Activated T-helper 2 cell treated with anti-CD3 and anti-CD28 coated beads, Interferon-gamma antibody, Interleukin-2, Interleukin-4, amounts not matched to agents 10 μg/mL and 5 μg/mL and 100 μg/mL, durations not matched to agents 14 hours and 24 hours and 36 hours (primary cell): ENCODE measurements at places on chromosomes 7 and 10. TPM values are rescaled to one million over a fixed set of nuclear protein-coding genes. Genes with fewer than 3 reads are reported as not detected.

- DNase-seq, result no peak
- no peaks in the 10 kb centered on the region for H3K4me1 ChIP-seq
- H3K27me3 ChIP-seq, result peaks cover 23% of the 10 kb centered on the region
- no peak overlapping the region for H3K4me3 ChIP-seq
- no peaks in the 10 kb centered on the region for H3K36me3 ChIP-seq
Measured at GRCh38 chr10:6950133-6950532, 370.1 kb upstream of the PRKCQ start.

DNA sequence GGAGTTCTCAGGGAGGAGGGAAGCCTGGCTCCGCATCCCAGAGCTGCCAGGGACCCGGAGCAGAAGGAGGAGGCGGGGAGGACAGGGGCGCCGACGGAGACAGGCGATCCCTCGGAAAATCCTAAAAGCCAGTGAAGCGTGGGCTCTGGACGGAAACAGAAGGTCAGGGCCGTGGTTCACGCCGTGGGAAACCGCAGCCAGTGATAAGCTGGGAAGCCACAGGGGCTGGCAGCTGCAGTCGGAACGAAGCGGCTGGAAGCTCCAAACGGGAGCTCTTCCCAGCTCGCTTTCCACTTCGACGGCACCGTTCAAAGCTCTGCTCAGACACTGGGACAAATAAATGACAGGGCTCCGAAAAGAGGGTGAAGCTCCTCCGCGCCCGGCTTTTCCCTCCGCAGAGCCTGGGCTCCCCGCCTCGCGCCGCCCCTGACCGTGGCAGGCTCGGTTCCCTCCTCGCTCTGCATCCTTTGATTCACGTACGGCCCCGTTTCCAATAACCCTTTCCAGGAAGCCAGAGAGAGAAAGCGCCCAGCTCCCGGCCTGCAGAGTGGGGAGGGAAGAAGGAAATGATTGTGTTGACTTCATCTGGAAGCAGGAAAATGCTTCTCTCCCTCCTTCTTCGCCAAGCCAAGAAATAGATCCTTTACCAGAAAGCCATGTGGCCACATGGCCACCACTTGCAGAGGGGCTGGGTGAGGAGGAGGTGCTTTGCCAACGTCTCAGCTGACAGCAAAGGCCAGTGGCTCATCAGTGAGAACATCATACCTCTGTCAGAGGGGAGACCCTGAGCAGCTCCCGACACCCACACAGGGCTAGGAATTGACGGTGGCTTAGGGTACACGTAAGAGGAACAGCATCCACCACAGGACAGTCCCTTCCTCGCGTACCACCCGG is 57.4 kb downstream of the ADRB1 start:
- H3K27me3 ChIP-seq, result peaks cover 50% of the 10 kb centered on the region
- DNase-seq, result no peak
- no peaks in the 10 kb centered on the region for H3K36me3 ChIP-seq
- H3K4me1 ChIP-seq, result peaks cover 33% of the 10 kb centered on the region
- H3K27ac ChIP-seq, result no peak overlapping the region
- H3K4me3 ChIP-seq, result peak overlapping the region; percentile 27

The SPDYE16 gene
- total RNA-seq, result 0.14 and 0.30 TPM in 2 replicates

The EIF5AL1 gene
- total RNA-seq, result 0.23 and 0.32 TPM in 2 replicates

GRCh38 chr10:45427262-45427969 is 53.4 kb downstream of the ALOX5 start:
- no peaks in the 10 kb centered on the region for H3K27me3 ChIP-seq
- no peak for DNase-seq
- H3K4me1 ChIP-seq, result peaks cover 19% of the 10 kb centered on the region
- H3K36me3 ChIP-seq, result no peaks in the 10 kb centered on the region

- H3K27ac ChIP-seq, result no peak overlapping the region
- H3K4me1 ChIP-seq, result no peaks in the 10 kb centered on the region
- H3K36me3 ChIP-seq, result no peaks in the 10 kb centered on the region
- no peaks in the 10 kb centered on the region for H3K27me3 ChIP-seq
- no peak overlapping the region for H3K4me3 ChIP-seq
- DNase-seq, result no peak
Measured at GRCh38 chr10:60362461-60362860, 27.2 kb downstream of the ANK3 start.

- no peak overlapping the region for H3K27ac ChIP-seq
- peaks cover 26% of the 10 kb centered on the region for H3K36me3 ChIP-seq
- H3K4me1 ChIP-seq, result peaks cover 8% of the 10 kb centered on the region
- peaks cover 2% of the 10 kb centered on the region for H3K27me3 ChIP-seq
Measured at GRCh38 chr7:44109991-44110390, 5.8 kb downstream of the AEBP1 start.

DNA sequence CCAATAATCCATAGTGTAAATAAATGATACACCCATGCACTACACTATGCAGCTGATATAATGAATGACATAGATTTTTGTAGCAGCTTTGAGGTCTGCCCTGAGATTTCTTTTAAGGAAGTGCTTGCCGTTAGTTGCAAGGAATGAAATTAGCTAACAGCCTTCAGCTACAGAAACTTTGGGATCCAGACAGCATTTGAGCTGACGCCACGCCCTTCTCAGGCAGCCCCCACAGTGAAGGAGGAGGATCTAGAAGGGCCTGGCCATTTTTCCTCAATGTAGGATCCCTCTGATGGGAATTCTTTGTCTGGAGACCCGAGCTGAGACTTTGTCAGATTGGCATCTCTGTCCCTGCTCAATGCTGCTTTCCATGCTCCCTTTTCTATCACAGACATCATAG is 6.1 kb upstream of the PDK4 start:
- H3K27ac ChIP-seq, result no peak overlapping the region
- no peak overlapping the region for H3K4me3 ChIP-seq
- DNase-seq, result no peak
- peaks cover 6% of the 10 kb centered on the region for H3K27me3 ChIP-seq

- H3K4me1 ChIP-seq, result peaks cover 29% of the 10 kb centered on the region
- no peak overlapping the region for H3K27ac ChIP-seq
- no peak for DNase-seq
- H3K4me3 ChIP-seq, result no peak overlapping the region
- peaks cover 86% of the 10 kb centered on the region for H3K36me3 ChIP-seq
- H3K27me3 ChIP-seq, result no peaks in the 10 kb centered on the region
Measured at GRCh38 chr7:100093498-100093897, 4.7 kb downstream of the COPS6 start.

The ATOH7 gene
- total RNA-seq, result not detected in 2 replicates

The CREM gene
- total RNA-seq, result 189 and 190 TPM in 2 replicates

GRCh38 chr10:91340613-91341362 is 69.4 kb upstream of the HECTD2 start:
- no peaks in the 10 kb centered on the region for H3K36me3 ChIP-seq
- no peaks in the 10 kb centered on the region for H3K27me3 ChIP-seq
- no peak overlapping the region for H3K4me3 ChIP-seq
- no peaks in the 10 kb centered on the region for H3K4me1 ChIP-seq

The SPAM1 gene
- total RNA-seq, result not detected in 2 replicates

DNA sequence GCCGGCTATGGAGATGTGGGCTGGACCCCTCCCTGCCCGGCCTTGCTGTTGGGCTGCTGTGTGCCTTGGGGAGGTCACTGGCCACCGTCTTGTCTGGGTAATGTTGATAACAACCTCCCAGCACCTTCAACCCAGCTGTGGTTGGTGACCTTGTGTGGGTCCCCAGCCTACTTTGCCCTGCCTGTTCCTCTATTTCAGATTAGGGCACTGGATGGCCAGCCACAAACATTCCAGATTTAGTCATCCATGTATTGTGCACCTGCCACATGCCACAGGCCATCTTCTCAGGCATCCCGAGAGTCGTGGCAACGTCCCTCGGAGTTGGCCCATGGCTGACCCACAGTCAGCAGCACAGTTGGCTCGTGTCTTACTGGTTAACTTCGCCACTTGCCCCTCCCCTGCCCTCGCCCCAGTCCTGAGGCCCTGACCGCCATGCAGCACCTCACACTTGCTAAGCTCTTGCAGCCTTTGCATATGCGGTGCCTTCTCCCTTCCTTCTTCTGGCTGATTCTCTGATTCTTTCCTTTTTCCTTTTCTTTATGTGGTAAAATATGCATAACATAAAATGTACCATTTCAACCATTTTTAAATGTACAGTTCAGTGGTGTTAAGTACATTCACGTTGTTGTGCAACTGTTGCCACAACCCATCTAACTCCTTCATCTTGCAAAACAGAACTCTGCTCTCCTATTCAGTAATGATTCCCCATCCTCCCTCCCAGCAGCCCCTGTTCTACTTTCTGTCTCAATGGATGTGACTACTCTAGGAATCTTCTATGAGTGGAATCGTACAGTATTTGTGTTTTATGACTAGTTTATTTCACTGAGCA is 60.6 kb downstream of the PRF1 start:
- no peaks in the 10 kb centered on the region for H3K27me3 ChIP-seq
- no peak for DNase-seq
- no peak overlapping the region for H3K4me3 ChIP-seq
- H3K27ac ChIP-seq, result no peak overlapping the region

GRCh38 chr10:110609605-110610004 is 34.5 kb upstream of the RBM20 start:
- H3K4me1 ChIP-seq, result peaks cover 23% of the 10 kb centered on the region
- peaks cover 17% of the 10 kb centered on the region for H3K36me3 ChIP-seq
- H3K27me3 ChIP-seq, result no peaks in the 10 kb centered on the region
- H3K4me3 ChIP-seq, result no peak overlapping the region

The GRK5 gene
- 24.4 and 24.7 TPM in 2 replicates for total RNA-seq

DNA sequence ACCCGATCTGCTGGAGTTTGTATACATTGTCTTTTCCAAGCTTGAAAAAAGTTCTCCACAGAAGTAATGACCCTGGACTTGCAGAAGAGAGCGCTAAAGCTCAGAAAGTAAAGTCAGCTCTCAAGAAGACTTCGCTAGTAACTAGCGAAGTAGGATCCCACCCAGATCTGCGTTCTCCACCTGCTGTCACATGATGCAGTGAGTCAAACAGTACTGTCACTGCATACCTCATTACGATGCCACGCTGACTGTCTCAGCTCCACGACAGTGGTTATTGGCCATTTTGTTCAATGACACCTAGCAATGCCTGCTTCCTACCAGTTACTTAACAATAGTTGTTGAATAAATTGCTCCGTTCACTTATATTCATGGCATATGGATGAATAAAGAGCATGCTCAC is 29.7 kb upstream of the SEC61G start:
- peaks cover 5% of the 10 kb centered on the region for H3K4me1 ChIP-seq
- H3K27me3 ChIP-seq, result peaks cover 8% of the 10 kb centered on the region
- no peak for DNase-seq
- H3K27ac ChIP-seq, result no peak overlapping the region
- H3K4me3 ChIP-seq, result no peak overlapping the region

The ZNF239 gene
- total RNA-seq, result 0.66 and 0.97 TPM in 2 replicates

The TRIM73 gene
- total RNA-seq, result 5.7 and 6.4 TPM in 2 replicates

The CCSER2 gene
- total RNA-seq, result 36.4 and 41.4 TPM in 2 replicates

The KIAA1549 gene
- total RNA-seq, result 1.3 TPM in 2 replicates

DNA sequence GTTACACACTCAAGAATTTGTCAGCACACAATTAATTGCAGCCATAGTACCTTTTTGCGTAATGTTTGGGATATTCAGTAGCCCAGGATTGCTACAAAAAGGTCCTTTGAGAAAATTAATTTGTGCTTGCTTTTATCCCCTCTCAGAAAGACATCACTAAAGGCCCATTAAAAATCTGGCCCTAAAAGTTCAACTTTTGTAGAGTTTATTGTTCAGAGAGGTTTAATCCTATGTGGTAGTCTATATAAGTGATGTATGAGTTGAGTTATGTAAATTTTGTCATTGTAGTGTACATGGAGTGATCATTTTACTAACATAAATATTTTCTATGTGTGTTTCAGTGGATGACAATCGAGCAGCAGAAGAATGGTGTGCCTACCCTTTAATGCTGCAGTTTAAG is 126.0 kb downstream of the LCOR start:
- DNase-seq, result no peak
- no peak overlapping the region for H3K4me3 ChIP-seq
- H3K4me1 ChIP-seq, result peaks cover 20% of the 10 kb centered on the region
- H3K36me3 ChIP-seq, result peaks cover 38% of the 10 kb centered on the region
- H3K27me3 ChIP-seq, result no peaks in the 10 kb centered on the region
- no peak overlapping the region for H3K27ac ChIP-seq

- no peaks in the 10 kb centered on the region for H3K36me3 ChIP-seq
- peaks cover 20% of the 10 kb centered on the region for H3K4me1 ChIP-seq
- no peaks in the 10 kb centered on the region for H3K27me3 ChIP-seq
- no peak overlapping the region for H3K27ac ChIP-seq
- no peak for DNase-seq
Measured at GRCh38 chr7:2099048-2099957, 133.4 kb downstream of the MAD1L1 start.

DNA sequence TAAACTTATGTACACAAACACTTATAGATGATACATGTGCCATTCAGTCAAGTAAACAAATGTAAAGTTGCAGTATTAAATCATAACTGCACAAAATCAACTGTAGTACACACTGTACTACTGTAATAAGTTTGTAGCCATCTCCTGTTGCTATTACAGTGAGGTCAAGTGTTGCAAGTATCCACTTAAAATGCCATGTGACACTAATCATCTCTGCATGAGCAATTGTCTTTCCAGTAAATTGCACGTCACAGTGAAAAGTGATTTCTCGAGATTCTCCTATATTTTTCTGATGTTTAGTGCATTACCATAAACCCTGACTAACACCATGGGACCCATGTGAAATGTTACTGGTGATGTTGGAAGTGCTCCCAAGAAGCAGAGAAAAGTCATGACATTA is 293.3 kb upstream of the SP4 start:
- no peaks in the 10 kb centered on the region for H3K27me3 ChIP-seq
- no peak overlapping the region for H3K4me3 ChIP-seq
- DNase-seq, result no peak
- no peaks in the 10 kb centered on the region for H3K4me1 ChIP-seq
- no peak overlapping the region for H3K27ac ChIP-seq

- no peak overlapping the region for H3K27ac ChIP-seq
- no peaks in the 10 kb centered on the region for H3K4me1 ChIP-seq
- no peaks in the 10 kb centered on the region for H3K36me3 ChIP-seq
- H3K4me3 ChIP-seq, result no peak overlapping the region
Measured at GRCh38 chr7:146772601-146773000, 656.0 kb downstream of the CNTNAP2 start.

The LRRN3 gene
- total RNA-seq, result 28.0 and 29.4 TPM in 2 replicates

The CADPS2 gene
- not detected in 2 replicates for total RNA-seq

GRCh38 chr10:55734112-55734511 is 626.9 kb downstream of the ZWINT start:
- no peak overlapping the region for H3K4me3 ChIP-seq
- DNase-seq, result no peak
- no peaks in the 10 kb centered on the region for H3K36me3 ChIP-seq
- no peaks in the 10 kb centered on the region for H3K4me1 ChIP-seq
- H3K27me3 ChIP-seq, result no peaks in the 10 kb centered on the region
- H3K27ac ChIP-seq, result no peak overlapping the region

DNA sequence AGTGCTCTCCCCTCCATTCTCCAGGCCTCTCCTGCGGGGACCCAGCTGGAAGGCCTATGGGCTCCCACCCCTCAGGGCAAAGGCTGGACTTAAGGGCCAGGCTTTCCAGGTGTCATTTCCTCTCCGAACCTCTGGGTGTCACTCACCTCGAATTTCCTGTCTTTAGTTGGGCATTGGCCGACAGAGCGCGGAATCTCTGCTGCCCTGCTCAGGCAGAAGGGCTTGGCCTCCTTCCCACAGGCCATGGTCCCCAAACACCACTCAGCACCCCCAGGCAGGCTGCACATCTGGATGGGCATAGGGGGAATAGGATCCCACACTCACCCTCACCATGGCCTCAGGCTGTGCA is 212.9 kb downstream of the CCSER2 start:
- H3K4me3 ChIP-seq, result peak overlapping the region; percentile 51
- H3K36me3 ChIP-seq, result no peaks in the 10 kb centered on the region
- no peak for DNase-seq
- no peak overlapping the region for H3K27ac ChIP-seq
- H3K27me3 ChIP-seq, result peaks cover 16% of the 10 kb centered on the region

- H3K36me3 ChIP-seq, result no peaks in the 10 kb centered on the region
- DNase-seq, result no peak
- H3K27me3 ChIP-seq, result peaks cover 7% of the 10 kb centered on the region
- H3K4me1 ChIP-seq, result peaks cover 31% of the 10 kb centered on the region
Measured at GRCh38 chr10:5564537-5565204, 39.9 kb downstream of the CALML3 start.

GRCh38 chr10:102410429-102411073 is 8.0 kb downstream of the PSD start:
- no peak overlapping the region for H3K27ac ChIP-seq
- peaks cover 2% of the 10 kb centered on the region for H3K36me3 ChIP-seq
- peak; percentile 53 for DNase-seq
- H3K4me1 ChIP-seq, result peaks cover 32% of the 10 kb centered on the region
- H3K4me3 ChIP-seq, result peak overlapping the region; percentile 85
